ENCODE measurements at places on chromosomes 5 and 9.

- no peak for DNase-seq
These were observed at the start of gene SV2C for GRCh38 chr5:76082772-76083554. Gene SV2C (plus strand): TSS chr5:76083383. CDS start chr5:76131751, 48,368 bp downstream.

DNA sequence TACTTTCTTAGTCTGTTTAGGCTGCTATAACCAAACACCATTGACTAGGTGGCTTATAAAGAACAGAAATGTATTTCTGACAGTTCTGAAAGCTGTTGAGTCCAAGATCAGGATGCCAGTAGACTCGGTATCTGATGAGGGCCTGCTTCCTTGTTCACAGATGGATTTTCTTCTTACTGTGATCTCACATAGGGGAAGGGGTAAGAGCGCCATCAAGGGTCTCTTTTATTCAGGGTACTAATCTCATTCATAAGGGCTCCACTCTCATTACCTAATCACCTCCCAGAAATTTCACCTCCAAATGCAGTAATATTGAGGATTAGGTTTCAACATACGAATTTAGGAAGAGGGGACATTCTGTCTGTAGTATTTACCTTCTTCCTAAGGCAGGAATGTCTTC is 384.0 kb upstream of the DMAC1 start:
- no peak for DNase-seq

GRCh38 chr9:13770956-13771355 is 491.5 kb upstream of the MPDZ start:
- no peak for DNase-seq

DNA sequence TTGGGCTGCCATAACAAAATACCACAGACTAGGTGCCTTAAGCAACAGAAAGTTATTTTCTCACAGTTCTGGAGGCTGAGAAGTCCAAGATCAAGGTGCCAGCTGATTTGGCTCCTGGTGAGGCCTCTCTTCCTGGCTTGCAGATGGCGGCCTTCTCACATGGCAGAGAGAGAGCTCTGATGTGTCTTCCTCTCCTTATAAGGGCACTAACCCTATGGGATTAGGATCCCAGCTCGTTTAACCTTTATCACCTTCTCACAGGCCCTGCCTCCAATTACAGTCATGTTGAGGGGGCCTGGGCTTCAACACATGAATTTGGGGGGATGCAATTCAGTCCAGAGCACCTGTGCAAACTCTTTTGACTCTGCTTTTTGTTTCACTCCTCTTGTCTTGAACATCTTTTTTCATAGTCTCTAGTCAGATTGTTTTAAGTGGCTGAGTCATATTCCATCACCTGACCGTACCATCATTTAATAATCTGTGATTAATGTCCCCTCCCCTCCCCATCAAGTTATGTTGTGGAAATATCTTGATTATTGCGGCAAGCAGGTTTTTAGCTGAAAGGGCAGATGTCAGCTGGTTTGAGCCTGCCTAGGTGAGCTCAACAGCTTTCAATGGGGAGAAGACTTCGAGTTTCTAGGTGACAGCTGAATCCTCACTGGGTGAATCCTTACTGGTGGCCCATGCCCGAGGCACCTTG is 61.8 kb downstream of the NDFIP1 start:
- DNase-seq = no peak

- no peak for DNase-seq
These were observed 39.6 kb upstream of the CEP72 start for GRCh38 chr5:572398-573019.

DNA sequence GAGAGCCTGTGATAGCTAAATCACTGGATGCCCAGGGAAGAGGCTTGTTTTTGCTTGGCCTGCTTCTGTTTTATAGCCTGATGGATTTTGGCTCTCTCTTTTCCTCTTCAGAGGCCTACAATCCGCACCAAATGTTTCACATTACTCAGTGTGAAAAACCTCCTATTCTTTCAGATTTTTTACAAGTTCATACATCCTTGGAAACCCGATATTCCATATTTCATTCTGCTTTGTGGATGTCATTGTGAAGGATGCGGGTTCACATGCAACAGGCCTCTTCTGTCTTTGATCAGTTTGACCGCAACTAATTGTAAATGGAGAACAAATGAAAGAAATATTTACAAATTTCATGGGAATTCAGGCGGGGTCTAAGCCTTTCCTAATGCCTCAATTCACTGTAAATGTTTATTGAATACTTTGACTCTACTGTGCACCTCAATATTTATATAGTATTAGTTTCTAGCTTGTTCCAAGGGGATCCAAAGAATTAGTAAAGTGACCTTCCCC is 269.9 kb downstream of the DMRT2 start:
- DNase-seq = no peak

GRCh38 chr5:9919306-9920030 is 289.3 kb upstream of the TAS2R1 start:
- DNase-seq = no peak

GRCh38 chr9:91208419-91208745 is 153.3 kb downstream of the AUH start:
- DNase-seq = no peak

GRCh38 chr5:97090944-97091343 is 51.5 kb downstream of the LIX1 start:
- no peak for DNase-seq

GRCh38 chr5:97049175-97049574 is 93.2 kb downstream of the LIX1 start:
- DNase-seq = no peak

GRCh38 chr5:170107674-170108073 is 2.0 kb downstream of the FOXI1 start:
- DNase-seq = no peak

- no peak for DNase-seq
These were observed 51.5 kb upstream of the IQGAP2 start for GRCh38 chr5:76351577-76351976.

- DNase-seq = no peak
These were observed 138.8 kb upstream of the POC5 start for GRCh38 chr5:75856056-75856455.

DNA sequence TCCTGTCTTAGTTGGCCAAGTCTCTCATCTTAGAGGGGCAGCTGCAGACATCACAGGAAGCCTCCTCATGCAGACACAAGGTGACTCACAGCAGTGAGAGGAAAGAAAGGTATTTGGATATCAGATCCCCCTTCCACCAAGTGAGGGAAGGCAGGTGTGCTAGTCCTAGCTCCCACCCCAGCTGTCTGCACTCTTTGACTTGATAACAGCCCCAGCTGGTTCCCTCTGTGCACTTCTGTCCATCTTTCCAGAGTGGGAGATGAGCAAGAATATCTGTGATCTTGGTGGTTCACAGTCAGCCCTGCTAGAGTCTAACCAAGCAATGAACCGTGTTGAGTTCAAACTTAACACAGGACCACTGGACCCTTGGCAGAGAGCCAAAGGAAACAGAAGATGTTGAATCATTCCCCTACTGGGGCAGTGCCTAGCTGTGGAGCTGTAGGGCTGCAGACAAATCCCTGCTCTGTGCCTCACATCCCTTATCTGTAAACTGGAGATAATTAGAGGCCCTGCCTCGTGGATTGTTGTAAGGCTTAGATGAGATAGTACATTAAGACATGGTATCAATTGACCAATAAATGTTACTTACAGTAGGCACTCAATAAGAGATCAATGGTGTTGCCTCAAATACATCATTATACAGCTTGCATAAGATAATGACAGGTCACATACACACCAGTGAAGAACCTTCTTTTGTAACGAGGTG is 39.1 kb downstream of the SH3RF2 start:
- no peak for DNase-seq

- DNase-seq = no peak
These were observed 1495.6 kb upstream of the CDH6 start for GRCh38 chr5:29697785-29698414.

- no peak for DNase-seq
These were observed 47.7 kb upstream of the GLRX start for GRCh38 chr5:95870105-95870672.

DNA sequence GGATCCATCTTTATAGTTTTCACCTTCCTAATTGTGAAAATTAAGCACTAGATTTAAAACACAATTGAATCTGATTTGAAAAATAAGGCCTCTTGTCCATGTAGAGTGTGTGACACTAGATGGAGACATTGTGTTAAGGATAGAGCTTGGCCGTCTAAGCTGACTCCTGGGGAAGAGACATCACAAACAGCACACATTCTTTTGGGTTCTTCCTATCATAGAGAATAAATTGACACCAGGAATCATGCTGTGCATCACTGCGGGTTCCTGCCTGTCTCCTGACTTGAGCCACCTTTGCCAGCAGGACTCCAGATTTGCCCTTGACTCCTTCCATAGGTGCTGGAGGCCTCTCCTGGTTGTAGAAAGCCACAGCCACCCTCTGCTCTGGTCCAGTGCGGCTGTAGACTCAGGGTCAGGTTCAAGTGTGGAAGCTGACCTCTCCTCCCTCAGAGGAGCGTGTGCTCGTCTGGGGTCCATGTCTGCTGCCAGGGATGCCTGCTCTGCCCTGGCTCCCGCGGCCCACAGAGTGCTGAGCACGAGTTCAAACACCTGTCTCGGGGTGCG is 11.2 kb downstream of the ROPN1L start:
- DNase-seq = no peak

GRCh38 chr5:44257221-44257620 is 132.0 kb downstream of the FGF10 start:
- DNase-seq = no peak

DNA sequence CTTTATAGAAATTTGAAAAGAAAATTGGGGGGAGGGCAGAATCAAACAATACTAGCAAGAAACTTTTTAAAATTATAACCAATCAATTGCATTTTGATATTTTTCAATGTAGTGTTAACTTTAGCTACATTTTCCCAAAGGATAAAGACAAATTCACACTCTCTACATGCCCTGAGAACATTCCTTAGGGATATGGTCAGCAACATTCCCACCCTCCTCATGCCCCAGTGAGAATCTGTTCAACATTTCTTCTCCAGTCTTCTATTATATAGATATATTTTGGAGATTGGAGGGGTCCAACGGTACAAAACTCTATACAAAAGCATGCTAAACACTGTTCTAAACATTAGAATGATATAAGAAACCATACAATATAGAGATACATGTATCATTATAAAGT is 11.6 kb upstream of the PRR16 start:
- no peak for DNase-seq

- DNase-seq = no peak
These were observed 4.3 kb upstream of the FAM169A start for GRCh38 chr5:74870299-74871067.

DNA sequence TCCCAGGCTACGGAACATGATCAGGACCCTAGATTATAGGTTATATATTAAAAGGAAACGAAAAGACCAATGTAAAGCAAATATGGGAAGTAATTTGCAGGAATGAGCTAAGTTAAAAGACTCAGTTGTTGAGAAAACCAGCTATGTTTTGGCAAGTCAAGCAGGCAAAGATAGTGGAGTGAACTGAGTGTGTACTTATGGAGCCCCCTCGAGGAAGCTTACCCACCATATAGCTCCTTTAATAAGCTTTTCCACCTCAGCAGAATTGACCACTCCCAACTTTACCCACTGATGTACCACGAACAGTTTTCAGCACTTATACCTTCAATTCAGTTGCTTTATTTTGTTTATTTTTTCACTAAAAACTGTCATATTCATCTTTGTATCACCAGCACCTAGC is 57.3 kb upstream of the PJA2 start:
- no peak for DNase-seq

- no peak for DNase-seq
These were observed 53.3 kb upstream of the LMNB1 start for GRCh38 chr5:126723643-126724042.

GRCh38 chr5:14245132-14245925 is 102.2 kb downstream of the TRIO start:
- no peak for DNase-seq

- DNase-seq = no peak
These were observed 5.0 kb downstream of the SMAD5 start for GRCh38 chr5:136137497-136138220.

DNA sequence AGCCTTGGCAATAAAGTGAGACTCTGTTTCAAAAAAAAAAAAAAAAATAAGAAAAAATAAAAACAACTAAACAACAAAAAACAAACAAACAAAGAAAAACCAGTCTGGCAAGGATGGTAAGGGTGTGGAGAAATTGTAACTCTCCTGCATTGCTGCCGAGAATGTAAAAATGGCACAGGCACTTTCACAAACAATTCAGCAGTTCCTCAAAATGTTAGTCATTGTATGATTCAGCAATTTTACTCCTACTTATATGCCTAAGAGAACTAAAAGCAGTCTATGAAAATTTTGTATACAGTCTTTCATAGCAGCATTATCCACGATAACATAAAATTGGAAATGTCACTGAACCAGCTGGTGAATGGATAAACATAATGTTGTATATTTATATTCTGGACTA is 280.4 kb downstream of the CDH9 start:
- no peak for DNase-seq

DNA sequence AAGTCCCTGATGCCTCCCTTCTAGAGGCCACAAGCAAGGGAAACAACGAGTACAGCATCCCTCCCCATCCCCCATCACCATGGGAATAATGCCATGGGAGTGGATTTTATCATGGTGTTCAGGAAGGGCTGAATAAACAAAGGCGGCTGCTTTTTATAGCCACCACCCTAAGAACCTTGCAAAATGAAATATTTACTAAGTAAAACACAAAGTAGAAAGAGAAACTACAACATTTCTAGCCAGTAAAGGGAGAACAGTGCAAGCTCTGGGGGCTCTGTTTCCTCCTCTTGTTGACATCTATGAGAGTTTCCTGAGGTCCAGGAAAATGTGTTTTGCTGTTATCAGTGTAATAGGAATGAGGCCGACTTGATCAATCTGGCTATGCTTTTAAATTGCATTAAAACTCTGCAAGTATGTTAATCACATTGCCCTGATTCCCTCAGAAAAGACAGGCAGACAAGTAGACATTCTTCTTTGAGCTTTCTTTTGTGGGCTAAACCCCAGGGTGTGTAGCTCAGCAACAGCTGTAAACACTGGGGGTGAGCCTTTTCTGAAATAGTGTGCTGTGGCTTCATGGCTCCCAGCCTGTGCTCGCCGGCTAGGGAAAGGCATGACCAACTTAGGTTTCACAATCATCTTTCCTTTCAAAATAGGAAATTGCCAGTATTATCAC is 31.1 kb downstream of the SV2C start:
- DNase-seq = no peak

DNA sequence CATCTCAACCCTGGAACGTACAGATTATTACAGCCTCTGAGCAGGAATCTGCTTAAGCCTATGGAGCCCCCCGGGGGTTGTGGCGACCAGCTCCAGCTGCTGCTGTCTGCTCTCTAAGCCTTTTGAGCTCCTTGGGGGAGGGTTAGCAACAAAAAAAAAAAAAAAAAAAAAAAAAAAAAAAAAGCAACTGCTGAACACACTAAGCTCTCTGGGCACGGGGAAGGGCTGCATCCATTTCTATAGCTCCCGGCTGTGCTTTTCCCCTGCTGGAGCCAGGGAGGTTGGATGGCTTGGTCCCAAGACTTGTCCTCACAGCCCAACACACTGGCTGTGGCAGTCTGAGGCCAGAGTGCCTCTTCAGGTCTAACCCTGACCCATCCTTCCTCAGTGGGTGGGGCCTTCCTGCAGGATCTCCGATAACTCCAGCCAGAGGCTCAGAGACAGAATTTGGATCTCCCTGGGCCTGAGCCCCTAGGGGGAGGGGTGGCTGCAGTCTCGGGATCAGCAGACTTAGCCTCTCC is 82.1 kb downstream of the FBN2 start:
- no peak for DNase-seq

All from activated effector memory CD4-positive, alpha-beta T cell treated with Interleukin-2 at 50 U/mL for 16 hours (primary cell).